ENCODE measurements at places on chromosomes 11 and 22.

DNA sequence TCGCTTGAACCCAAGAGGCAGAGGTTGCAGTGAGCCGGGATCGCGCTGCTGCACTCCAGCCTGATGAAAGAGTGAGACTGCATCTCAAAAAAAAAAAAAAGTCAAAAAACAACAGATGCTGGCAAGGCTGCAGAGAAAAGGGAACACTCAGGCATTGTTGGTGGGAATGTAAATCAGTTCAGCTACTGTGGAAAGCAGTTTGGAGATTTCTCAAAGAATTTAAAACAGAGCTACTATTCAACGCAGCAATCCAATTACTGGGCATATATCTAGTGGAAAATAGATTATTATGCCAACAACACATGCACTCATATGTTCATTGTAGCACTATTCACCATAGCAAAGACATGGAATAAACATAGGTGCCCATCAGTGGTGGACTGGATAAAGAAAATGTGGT lies 89.7 kb downstream of the EFCAB6 start:
- H3K27me3 ChIP-seq: no peaks in the 10 kb centered on the region
- no peak overlapping the region for H3K4me3 ChIP-seq
- no peak overlapping the region for H3K27ac ChIP-seq
- no peaks in the 10 kb centered on the region for H3K4me1 ChIP-seq
- DNase-seq: no peak

DNA sequence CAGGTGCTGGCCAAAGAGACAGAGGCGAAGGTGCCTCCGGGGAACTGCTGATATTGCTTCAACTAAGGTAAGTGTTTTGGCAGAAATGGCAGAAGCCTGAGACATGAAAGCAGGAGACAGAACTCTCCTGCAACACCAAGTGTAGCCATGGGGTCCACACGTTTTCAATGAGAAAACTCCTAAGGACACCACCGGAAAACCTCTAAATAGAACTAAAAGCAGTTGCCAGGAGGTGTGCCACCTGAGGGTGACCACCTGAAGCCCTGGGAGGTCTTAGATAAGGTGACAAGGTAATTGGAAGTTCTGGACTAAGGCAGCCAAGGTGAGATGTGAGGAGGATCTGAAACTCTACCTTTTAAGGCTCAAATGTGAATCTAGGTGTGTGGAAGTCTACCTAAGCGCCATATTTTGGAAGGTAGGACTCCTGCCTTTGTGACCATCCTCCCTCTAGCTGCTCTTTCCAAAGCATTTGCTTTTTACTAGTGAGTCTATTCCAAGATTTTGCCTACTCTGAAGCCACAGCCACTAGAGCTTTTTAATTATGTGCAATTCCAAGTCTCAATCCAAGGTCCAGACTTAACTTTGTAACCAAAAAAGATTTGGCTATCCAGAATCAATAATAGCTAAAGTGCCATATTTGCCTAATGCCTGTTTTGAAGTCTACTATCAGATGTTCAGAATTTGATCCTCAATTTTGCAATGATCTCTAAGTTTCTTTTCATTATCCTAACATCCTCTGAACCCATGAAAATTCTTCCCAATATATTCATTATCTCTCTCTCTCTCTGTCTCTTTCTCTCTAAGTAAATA lies 4.5 kb upstream of the ZC3H12C start:
- H3K36me3 ChIP-seq: no peaks in the 10 kb centered on the region
- DNase-seq: no peak
- no peak overlapping the region for H3K4me3 ChIP-seq
- H3K27me3 ChIP-seq: no peaks in the 10 kb centered on the region
- H3K27ac ChIP-seq: no peak overlapping the region

GRCh38 chr11:116651098-116651736 lies 121.6 kb downstream of the BUD13 start:
- H3K4me3 ChIP-seq: no peak overlapping the region
- H3K36me3 ChIP-seq: no peaks in the 10 kb centered on the region
- no peaks in the 10 kb centered on the region for H3K4me1 ChIP-seq
- no peaks in the 10 kb centered on the region for H3K27me3 ChIP-seq
- DNase-seq: no peak

- no peak overlapping the region for H3K27ac ChIP-seq
- no peaks in the 10 kb centered on the region for H3K4me1 ChIP-seq
- no peaks in the 10 kb centered on the region for H3K36me3 ChIP-seq
- H3K27me3 ChIP-seq: no peaks in the 10 kb centered on the region
Observed at GRCh38 chr22:25689631-25690030, 52.4 kb upstream of the MYO18B start.

- DNase-seq: no peak
- no peaks in the 10 kb centered on the region for H3K27me3 ChIP-seq
- H3K4me1 ChIP-seq: no peaks in the 10 kb centered on the region
- H3K36me3 ChIP-seq: peaks cover 27% of the 10 kb centered on the region
- no peak overlapping the region for H3K27ac ChIP-seq
- no peak overlapping the region for H3K4me3 ChIP-seq
Observed at GRCh38 chr22:17896586-17896985, 122.3 kb upstream of the BID start.

GRCh38 chr11:92257536-92257935 lies 32.9 kb downstream of the FAT3 start:
- H3K27ac ChIP-seq: no peak overlapping the region
- H3K4me3 ChIP-seq: no peak overlapping the region
- no peaks in the 10 kb centered on the region for H3K27me3 ChIP-seq
- no peaks in the 10 kb centered on the region for H3K36me3 ChIP-seq
- no peak for DNase-seq

GRCh38 chr11:90512846-90513245 lies 290.0 kb upstream of the CHORDC1 start:
- no peak overlapping the region for H3K4me3 ChIP-seq
- H3K27me3 ChIP-seq: no peaks in the 10 kb centered on the region
- no peaks in the 10 kb centered on the region for H3K4me1 ChIP-seq
- no peak for DNase-seq

DNA sequence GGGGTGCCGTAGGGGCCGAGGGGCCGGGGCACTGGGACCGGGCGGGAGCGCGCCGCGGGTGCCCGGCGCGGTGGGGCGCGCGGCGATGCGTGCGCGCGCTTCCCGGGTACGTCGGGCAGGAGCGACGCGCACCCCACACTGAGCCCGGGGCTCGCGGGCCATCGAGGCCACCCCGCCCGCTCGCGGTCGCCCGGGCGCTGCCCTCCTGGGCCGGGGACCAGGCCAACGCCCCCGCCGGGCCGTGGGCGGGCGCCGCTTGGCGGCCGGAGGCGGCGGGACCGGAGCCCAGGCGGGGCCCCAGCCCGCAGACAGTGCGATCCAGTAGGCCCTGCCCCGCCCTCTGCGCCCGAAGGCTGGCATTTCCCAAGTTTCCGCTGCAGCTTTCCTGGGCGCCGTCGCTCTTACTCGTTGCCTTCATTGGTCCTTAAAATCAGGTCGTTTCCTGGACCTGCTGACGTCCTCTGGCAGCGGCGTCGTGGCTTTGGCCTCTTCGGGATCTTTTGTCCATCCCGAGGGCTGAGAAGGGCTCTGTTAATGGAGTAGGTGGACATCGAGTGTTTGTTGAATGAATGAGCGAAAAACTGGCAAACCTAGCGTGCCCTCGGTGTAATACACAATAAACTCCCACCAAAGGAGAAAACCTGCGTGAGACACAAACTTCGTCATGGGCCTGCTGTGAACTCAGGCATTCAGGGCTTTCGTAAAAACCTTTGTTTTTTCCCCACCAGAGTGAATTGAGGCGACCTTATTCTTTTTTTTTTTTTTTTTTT lies 638 bp downstream of the PARVA start:
- no peaks in the 10 kb centered on the region for H3K36me3 ChIP-seq
- H3K4me3 ChIP-seq: peak overlapping the region; percentile 84
- no peaks in the 10 kb centered on the region for H3K27me3 ChIP-seq
- H3K27ac ChIP-seq: peak overlapping the region; percentile 97

DNA sequence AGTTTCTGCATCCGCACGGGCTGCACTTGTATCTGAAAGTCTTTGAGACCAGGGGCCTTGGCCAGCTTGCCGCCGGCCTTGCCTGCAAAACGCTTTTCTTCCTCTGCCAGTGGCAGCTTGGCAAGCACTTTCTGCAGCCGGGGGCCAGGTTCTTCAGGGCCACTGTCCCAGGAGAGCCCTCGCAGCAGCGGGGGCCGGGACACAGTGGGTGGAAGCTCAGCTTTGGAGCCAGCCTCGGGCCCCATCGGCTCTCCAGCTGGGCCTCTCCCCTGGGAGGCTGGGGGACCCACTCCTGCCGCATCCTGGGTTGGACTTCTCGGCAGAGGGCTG lies 57.5 kb upstream of the LYVE1 start:
- no peak overlapping the region for H3K4me3 ChIP-seq
- H3K27me3 ChIP-seq: no peaks in the 10 kb centered on the region
- H3K27ac ChIP-seq: peak overlapping the region; percentile 95
- H3K4me1 ChIP-seq: peaks cover 41% of the 10 kb centered on the region

GRCh38 chr11:60970369-60970774 lies 1.1 kb upstream of the CD6 start:
- H3K27ac ChIP-seq: no peak overlapping the region
- H3K4me3 ChIP-seq: no peak overlapping the region
- DNase-seq: no peak
- no peaks in the 10 kb centered on the region for H3K36me3 ChIP-seq
- H3K4me1 ChIP-seq: no peaks in the 10 kb centered on the region
- H3K27me3 ChIP-seq: no peaks in the 10 kb centered on the region

GRCh38 chr11:74332291-74332690 lies 20.9 kb upstream of the P4HA3 start:
- no peak for DNase-seq
- H3K4me1 ChIP-seq: no peaks in the 10 kb centered on the region
- no peak overlapping the region for H3K27ac ChIP-seq
- peaks cover 5% of the 10 kb centered on the region for H3K36me3 ChIP-seq
- H3K4me3 ChIP-seq: no peak overlapping the region

- H3K36me3 ChIP-seq: no peaks in the 10 kb centered on the region
- peak overlapping the region; percentile 98 for H3K27ac ChIP-seq
- peaks cover 36% of the 10 kb centered on the region for H3K4me1 ChIP-seq
Observed at GRCh38 chr11:19715373-19715772, 2.7 kb downstream of the NAV2 start.

DNA sequence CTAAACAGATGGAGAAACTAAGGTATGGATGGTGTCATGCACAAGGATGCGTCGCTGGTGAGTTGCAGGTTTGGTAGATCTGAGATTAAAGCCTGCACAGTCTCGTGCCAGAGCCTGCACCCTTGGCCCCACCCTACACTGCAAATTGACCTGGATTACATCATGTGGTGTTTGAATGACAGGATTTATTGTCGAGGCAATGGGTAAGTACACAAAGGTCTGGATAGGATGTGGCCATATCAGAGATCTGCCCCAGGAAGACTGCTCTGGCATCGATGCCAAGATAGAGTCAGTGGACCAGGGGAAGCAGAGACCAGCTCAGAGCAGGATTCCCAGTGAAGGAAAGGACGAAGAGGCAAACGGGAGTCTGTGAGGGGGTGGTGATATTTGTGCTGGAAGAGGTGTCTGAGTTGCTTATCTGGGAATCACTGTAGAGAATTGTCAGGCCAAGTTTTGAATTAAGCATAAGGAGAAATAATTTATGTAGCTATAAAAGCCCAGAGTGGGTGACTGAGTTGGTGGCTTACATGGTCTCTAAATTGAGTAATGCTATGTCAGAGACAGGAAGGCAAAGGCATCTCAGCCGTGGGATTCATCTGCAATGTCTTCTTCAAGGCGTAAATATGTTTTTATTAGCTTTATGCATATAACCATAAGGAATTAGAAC lies 499.6 kb upstream of the B3GAT1 start:
- no peak overlapping the region for H3K27ac ChIP-seq
- peaks cover 26% of the 10 kb centered on the region for H3K4me1 ChIP-seq
- no peak for DNase-seq
- no peaks in the 10 kb centered on the region for H3K36me3 ChIP-seq
- no peaks in the 10 kb centered on the region for H3K27me3 ChIP-seq
- H3K4me3 ChIP-seq: no peak overlapping the region

GRCh38 chr11:3827434-3828186 lies 13.1 kb downstream of the RHOG start:
- no peaks in the 10 kb centered on the region for H3K27me3 ChIP-seq
- H3K36me3 ChIP-seq: peaks cover 26% of the 10 kb centered on the region
- no peak for DNase-seq
- peaks cover 3% of the 10 kb centered on the region for H3K4me1 ChIP-seq
- H3K27ac ChIP-seq: no peak overlapping the region

GRCh38 chr11:78752494-78752893 lies 177.8 kb upstream of the NARS2 start:
- H3K4me3 ChIP-seq: no peak overlapping the region
- DNase-seq: no peak
- no peaks in the 10 kb centered on the region for H3K27me3 ChIP-seq
- H3K36me3 ChIP-seq: no peaks in the 10 kb centered on the region
- H3K27ac ChIP-seq: no peak overlapping the region

DNA sequence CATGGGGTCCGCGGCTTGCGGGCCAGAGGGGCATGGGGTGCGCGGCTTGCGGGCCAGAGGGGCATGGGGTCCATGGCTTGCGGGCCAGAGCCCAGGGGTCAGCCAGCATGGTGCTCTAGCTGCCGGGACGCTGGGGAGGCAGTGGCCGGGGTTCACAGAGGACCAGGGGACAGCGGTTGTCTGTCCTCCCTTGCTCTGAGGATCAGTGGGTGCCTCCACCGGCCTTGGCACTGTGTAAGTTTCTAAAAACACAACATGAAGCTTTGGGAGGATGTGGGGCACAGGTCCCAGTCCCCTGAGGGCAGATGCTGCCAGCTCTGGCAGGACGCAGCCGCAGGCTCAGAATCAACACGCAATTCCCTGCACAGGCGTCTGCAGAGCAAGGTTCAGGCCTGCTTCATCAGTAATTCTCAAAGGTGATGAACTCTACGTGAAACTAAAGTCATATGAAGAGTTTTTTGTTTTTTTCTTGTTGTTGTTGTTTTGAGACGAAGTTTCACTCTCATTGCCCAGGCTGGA lies 3.0 kb downstream of the MLC1 start:
- DNase-seq: no peak
- no peaks in the 10 kb centered on the region for H3K27me3 ChIP-seq
- no peak overlapping the region for H3K27ac ChIP-seq
- H3K4me3 ChIP-seq: no peak overlapping the region
- H3K36me3 ChIP-seq: no peaks in the 10 kb centered on the region

DNA sequence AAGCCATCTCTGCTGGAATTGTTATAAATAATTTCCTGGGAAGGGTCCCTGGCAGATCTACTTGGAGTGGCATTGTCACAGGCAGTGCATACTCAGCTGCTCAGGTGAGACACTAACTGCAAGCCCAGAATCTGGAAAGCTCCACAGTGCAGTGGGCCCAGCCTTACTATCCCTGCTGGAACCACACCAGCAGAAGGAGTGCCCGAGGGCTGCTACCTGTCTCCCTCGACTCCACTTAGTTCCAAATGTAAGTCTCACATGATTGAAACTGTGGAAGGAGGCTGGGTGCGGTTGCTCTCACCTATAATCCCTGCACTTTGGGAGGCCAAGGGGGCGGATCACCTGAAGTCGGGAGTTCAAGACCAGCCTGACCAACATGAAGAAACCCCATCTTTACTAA lies 14.3 kb upstream of the SYVN1 start:
- no peak overlapping the region for H3K27ac ChIP-seq
- H3K36me3 ChIP-seq: no peaks in the 10 kb centered on the region
- peaks cover 6% of the 10 kb centered on the region for H3K4me1 ChIP-seq
- H3K4me3 ChIP-seq: no peak overlapping the region

GRCh38 chr11:102552447-102553194 lies 22.1 kb upstream of the MMP7 start:
- no peak for DNase-seq
- no peak overlapping the region for H3K4me3 ChIP-seq
- H3K4me1 ChIP-seq: no peaks in the 10 kb centered on the region
- no peaks in the 10 kb centered on the region for H3K36me3 ChIP-seq
- H3K27ac ChIP-seq: no peak overlapping the region
- H3K27me3 ChIP-seq: no peaks in the 10 kb centered on the region

Measured in thoracic aorta (tissue), 2 donors.